ENCODE measurements at places on chromosomes 12 and 14.

GRCh38 chr14:68377459-68377858 lies 415.4 kb downstream of the ZFP36L1 start:
- no peaks in the 10 kb centered on the region for H3K27me3 ChIP-seq
- peaks cover 67% of the 10 kb centered on the region for H3K4me1 ChIP-seq
- H3K4me3 ChIP-seq, result no peak overlapping the region
- DNase-seq, result no peak
- H3K36me3 ChIP-seq, result no peaks in the 10 kb centered on the region

- no peak overlapping the region for H3K27ac ChIP-seq
- no peaks in the 10 kb centered on the region for H3K36me3 ChIP-seq
Observed at GRCh38 chr12:25194214-25194613, 746 bp downstream of the DNAI7 start.

DNA sequence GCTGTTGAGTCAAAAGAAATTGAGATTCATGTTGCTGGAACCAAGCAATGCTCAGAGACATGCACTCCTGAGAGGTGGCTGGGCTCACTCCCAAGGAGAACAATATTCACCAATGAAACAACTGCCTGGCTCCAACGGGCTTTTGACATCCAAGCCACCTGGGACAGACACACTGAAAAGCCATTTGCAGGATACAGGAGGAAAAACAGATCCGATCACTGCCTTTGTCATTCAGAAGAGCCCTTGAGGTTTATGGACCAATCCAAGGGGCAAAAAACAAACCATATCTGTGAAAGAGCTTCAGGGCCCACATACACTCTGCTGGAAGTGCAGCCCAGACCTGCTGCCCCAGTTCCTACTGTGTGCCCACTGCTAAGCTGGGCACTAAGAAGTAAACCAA lies 277.5 kb downstream of the NUAK1 start:
- H3K4me1 ChIP-seq, result no peaks in the 10 kb centered on the region
- no peak overlapping the region for H3K27ac ChIP-seq
- no peaks in the 10 kb centered on the region for H3K36me3 ChIP-seq

GRCh38 chr12:101330631-101331030 lies 50.7 kb downstream of the UTP20 start:
- no peak overlapping the region for H3K27ac ChIP-seq
- no peaks in the 10 kb centered on the region for H3K27me3 ChIP-seq
- H3K4me3 ChIP-seq, result no peak overlapping the region
- H3K36me3 ChIP-seq, result no peaks in the 10 kb centered on the region

- H3K4me3 ChIP-seq, result no peak overlapping the region
- H3K36me3 ChIP-seq, result no peaks in the 10 kb centered on the region
- H3K27ac ChIP-seq, result no peak overlapping the region
- H3K4me1 ChIP-seq, result no peaks in the 10 kb centered on the region
Observed at GRCh38 chr12:58977476-58977875, 57.2 kb upstream of the LRIG3 start.

- H3K36me3 ChIP-seq, result no peaks in the 10 kb centered on the region
- DNase-seq, result no peak
- no peak overlapping the region for H3K27ac ChIP-seq
Observed at GRCh38 chr12:63353559-63353958, 202.6 kb upstream of the AVPR1A start.

DNA sequence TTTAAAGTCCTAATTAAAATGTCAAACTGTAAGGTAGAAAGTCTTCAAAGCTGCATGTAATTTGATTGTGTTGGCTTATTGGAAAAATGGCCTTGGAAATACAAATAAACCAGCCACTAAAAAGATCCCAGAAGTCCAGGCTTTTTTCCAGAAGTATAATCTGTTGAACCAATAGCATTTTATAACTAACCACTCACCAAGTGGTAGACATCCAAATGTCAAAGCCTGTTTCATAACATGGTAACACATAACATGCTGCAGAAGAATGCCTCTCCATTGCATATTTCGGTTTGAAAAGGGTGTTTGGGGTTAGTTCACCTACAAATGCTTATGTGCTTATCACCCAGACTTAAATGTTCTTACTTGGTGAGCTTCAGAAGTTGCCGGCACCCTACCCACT lies 183.7 kb upstream of the DIO2 start:
- no peak for DNase-seq
- no peaks in the 10 kb centered on the region for H3K27me3 ChIP-seq
- no peak overlapping the region for H3K27ac ChIP-seq
- no peak overlapping the region for H3K4me3 ChIP-seq
- H3K4me1 ChIP-seq, result no peaks in the 10 kb centered on the region

GRCh38 chr12:10025236-10025635 lies 5.2 kb upstream of the CLEC9A start:
- DNase-seq, result no peak
- H3K36me3 ChIP-seq, result no peaks in the 10 kb centered on the region
- no peak overlapping the region for H3K4me3 ChIP-seq
- no peaks in the 10 kb centered on the region for H3K27me3 ChIP-seq
- no peak overlapping the region for H3K27ac ChIP-seq
